ENCODE measurements at places on chromosomes 11 and 22. TPM values are rescaled to one million over a fixed set of nuclear protein-coding genes. Genes with fewer than 3 reads are reported as not detected.
A peak's percentile ranks its signal among the peaks of the same experiment; 100 is the strongest.

The P2RY2 gene
- total RNA-seq, result 0.56 TPM

The CBLIF gene
- total RNA-seq, result not detected

The TMA7B gene
- total RNA-seq, result not detected

The FAM118A gene
- total RNA-seq, result 16.9 TPM

The OR5A2 gene
- total RNA-seq, result not detected

The OR51B4 gene
- total RNA-seq, result not detected

The CLDN5 gene
- 67.6 TPM for total RNA-seq

DNA sequence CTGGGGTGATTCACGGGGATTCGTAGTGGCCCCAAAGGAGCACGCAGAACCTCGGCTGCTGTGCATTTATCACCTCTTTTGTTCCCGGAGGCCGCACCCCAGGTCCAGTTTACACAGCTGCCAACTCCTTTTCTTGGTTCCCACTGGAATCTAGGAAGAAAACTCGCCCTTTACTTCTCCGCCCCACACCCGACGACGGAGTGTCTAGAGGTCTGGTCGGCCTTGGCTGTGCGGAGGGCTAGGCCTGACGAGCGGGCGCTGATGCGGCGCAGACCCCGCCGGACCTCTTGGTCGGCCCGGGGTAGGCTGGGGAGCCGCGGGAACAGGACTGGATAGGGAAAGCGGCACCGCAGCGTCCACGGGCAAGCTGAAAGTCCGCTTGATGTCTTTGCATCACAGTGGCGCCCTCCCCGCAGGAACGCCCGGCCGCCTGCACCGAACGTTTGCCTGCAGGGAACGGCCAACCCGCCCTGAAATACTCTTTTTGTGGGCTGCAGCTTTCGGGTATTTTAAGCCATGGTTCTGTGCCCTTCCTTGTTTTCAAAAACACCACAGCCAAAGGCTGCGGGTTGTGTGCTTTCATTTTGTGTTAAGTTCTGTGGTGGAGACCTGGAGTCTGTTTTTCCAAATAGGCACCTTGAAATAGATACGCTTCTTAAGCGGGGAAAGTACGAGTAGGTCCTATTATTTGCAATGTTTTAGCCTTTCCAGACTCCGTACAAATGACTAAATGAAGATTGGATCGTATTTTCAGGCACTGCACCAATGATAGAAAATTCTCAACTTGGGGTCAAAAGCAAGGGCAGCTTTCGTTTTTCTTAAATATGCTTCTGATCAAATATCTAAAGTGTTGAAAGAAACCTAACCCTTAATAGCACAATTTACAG lies 829 bp upstream of the ZBED5 start:
- peak; percentile 46 for DNase-seq

DNA sequence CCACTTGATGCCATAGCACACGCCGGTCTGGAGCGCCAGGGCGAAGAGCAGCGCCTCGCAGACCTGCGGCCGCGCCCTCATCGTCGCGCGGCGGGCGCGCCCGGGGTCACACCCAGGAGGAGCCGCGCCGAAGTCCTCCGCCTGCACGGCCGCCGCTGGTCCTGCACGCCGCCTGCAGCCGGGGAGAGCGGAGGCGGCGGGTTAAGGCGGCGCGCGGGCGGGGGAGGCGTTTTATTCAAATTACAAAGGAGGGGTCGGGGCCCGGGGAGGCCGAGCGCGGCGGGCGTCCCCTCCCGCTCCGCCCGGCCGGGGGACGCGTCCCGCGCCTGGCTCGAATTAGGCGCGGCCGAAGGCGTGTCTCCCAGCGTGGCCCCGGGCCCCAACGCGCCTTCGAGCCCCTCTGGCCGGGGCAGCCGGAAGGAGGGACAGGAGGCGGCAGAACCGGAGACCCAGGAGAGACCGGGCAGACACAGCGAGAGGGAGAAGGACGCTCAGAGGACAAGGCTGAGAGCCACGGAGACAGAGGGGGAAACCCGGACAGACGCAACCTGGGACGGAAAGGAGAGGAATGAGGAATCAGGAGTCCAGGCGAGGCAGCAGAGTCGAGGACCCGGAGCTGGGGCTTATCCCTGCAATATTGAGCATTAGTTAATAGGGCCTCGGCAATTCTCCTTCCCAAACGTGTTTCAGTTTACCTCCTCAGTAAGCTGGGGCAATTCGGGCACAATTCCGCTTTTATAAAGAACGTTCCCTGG lies at the start of gene WNT11:
Gene WNT11, minus strand, starts transcription at position 176 of the 755 bp plus-strand sequence. Its CDS starts 95 bp downstream, at position 81.
- no peak for DNase-seq

DNA sequence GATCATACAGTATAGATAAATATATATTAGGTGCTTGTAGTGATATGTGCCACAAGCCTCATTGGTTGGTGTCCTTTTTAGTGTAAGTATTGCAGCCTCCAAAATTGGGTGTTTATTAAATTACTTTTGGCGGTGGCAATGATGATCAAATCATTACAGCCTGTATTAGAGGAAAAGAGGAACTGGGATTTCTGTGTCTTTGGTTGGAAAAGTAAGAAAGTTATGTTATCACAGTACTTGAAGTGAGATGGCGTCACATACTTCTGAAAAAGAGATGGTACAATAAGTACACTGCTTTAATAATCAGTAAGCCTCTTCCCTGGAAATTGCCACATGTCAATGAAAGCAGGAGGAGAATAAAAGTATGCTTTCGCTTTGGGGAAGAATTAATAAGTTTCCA lies 523 bp upstream of the MPZL3 start:
- no peak for DNase-seq

GRCh38 chr11:124740277-124740882 lies 638 bp downstream of the NRGN start:
- DNase-seq, result no peak

DNA sequence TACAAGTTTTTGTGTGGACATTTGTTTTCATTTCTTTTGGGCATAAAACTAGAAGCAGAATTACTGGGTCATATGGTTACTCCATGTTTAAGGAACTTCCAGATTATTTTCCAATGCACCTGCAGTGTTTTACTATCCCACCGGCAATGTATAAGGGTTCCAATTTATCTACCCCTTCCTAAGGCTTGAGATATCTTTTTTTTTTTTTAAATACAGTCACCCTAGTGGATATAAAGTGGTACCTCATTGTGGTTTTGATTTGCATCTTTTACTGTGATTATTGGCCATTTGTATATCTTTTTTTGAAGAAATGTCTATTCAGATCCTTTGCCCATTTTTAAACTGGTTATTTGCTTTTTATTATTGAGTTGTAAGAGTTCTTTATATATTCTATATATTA lies 34.6 kb upstream of the UCP3 start:
- DNase-seq, result no peak

- DNase-seq, result no peak
Observed at GRCh38 chr11:76047766-76048165, 158.5 kb downstream of the WNT11 start.

DNA sequence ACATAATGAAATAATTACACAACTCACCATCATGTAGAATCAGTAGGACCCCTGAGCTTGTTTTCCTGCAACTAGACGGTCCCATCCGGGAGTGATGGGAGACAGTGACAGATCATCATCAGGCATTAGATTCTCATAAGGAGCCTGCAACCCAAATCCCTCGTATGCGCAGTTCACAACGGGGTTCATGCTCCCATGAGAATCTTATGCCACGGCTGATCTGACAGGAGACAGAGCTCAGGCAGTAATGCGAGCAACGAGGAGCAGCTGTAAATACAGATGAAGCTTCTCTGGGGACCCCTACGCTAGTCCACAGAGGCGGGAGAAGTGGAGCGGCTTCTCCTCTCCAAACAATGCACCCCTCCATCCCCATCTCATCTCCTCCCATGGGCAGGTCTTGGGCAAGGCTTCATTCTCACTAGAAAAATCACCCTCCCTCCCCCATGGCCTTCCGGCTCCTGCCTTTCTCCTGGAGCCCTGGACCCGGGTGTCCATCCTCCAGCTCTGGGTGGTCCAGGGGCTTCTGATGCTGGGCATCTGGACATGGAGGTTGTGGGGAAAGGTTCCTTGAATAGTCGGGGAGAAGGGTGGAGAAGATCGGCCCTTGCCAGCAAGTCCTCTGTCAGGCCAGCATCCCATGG lies 16.2 kb upstream of the RAC2 start:
- no peak for DNase-seq

DNA sequence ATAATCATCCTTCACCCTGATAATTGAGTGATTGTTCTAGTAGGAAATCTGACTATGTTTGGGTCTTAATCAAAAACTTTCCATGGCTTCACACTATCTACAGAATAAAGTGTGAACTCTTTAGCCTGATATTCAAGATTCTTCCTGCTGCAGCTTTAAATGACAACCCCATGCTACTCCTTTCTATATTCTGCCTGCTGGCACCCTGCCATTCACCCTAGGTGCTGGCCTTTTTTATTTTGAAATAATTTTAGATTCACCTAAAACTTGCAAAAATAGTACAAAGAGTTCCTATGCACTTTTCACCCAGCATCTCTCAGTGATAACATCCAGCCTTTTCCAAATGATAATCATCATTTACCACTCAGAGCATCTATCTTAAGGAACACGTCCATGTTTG lies 363.4 kb upstream of the NARS2 start:
- DNase-seq, result no peak

DNA sequence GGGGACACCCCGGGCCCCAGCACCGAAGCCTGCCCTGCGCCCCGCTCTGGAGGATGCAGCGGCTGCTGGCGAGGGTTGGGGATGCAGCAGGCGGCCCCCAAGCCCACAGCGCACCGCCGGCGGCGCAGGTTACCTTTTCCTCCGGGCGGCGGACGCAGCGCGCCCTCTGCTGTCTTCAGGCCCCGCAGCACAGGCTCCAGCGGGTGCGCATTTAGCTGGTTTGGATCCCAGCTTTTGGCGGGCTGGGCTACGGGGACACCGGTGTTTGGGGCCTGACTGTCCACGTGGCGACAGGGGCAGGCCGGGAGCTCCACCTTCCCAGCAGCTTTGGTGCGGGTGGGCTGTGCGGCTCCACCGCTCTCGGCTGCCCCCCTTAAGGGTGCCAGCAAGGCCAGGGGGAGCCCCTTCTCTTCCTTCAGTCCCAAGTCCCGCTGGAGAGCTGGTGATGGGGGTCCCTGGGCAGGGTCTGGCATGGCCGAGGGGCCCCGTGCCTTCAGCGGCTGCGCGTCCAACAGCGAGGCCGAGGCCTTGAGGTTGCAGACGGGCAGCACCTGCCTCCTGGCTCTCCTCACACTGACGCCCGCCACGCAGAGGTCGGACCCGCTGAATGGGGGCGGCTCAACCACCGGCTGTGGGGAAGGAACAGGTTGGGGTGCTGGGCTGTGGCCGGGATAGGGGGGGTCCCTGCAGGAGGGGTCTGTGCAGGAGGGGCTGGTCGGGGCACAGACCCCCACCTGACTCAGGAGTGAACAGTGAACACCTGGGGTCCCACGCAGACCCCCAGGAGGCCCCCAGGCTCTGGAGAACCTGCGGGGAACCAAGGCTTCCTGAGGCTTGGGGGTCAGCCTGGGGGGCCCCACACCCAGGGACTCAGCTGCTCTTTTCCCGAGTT lies 18.0 kb upstream of the IL17REL start:
- DNase-seq, result peak; percentile 45

DNA sequence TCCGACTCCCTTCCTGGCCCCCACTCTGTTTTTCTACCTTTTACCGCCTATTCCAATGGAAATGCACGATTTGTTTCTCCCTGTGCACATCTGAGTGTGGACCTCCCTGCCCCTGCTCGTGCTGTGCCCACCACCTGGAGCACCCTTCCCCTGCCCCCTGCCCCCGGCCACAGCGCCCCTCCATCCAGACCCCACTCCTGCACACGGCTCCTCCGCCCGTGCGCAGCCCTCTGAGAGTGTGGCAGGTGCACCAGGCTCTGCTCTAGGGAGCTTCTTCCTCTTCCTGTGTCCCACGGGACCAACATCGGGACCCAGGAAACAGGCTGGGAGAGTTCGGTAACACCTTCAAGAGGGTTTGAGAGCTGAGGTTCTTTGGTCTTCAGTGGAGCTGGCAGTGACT lies 62.9 kb downstream of the LRP5 start:
- no peak for DNase-seq

DNA sequence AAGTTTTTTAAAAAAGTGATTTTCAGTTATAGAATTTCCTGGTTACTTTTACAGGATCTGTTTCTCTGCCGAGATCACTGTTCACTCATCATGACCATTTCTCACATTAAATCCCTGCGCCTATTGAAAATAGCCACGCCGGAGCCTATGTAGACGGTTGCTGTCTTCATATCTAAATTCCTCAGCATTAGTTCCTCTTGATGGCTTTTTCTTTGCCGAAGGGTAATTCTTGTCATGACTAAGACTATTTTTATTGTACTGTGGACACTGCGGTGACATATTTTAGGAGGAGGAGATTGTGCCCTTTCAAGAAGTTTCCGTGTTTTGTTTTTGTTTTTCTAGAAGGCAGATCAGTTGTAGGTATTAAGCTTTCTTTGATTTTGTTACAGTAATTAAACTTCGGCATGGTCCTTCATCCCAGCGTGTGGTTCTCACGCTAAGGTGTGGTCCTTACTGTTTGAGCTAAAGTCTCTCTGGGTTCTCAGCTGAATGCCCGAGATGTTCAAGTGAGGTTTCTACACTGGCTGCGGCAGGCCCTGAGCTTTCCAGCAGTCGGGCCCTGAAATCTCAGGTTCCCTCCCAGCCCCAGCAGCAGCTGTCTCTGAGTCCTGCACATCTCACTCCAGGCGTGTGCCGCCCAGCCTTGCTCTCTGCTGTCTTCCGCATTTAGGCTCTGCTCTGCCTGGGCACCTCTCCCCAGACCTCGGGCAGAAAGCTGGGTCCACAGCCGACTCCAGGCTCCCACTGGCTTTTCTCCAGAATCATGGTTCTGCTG lies 1110.5 kb downstream of the TBC1D22A start:
- DNase-seq, result no peak

DNA sequence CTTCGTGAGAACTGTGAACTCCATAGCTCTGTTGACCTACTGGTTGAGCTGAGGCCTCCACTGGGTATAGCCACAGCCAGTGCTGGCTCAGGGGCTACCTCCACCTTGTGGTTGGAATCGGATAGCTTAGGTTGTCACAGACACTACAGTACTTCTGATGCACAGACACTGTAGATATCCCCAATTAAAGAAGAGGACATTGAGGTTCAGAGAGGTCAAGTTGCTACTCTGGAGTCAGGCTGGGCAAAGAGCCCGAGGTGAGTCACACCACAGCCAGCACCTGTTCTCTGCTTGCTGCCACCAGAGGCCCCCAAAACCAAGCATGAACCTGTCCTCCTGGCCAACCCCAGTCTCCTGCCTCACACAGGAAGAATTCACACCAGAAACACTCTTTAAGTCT lies 5.4 kb downstream of the UFD1 start:
- DNase-seq, result no peak

- DNase-seq, result no peak
Observed at GRCh38 chr11:92423115-92424034, 198.8 kb downstream of the FAT3 start.

DNA sequence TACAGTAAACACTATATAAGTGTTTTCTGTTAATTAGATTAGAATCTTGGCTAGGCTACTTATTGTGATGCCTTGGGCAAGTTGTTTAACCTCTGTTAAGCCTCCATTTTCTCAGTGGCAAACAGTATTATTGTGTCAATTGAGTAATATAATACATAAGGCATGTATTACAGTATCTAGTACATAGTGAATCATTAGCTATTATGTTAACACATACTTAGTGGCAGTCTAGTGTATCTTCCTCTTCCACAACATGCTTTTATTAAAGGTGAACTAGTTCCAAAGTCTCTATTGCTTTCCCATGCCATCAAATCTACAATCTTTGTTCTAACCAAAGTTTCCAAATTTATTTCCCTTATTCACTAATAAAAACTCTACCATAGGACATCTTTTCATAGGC lies 200.9 kb downstream of the SOX6 start:
- DNase-seq, result no peak

- no peak for DNase-seq
Observed at GRCh38 chr11:132357811-132358572, 987.6 kb downstream of the NTM start.
